Muscle of leg (tissue), 16 donors: ENCODE measurements at places on chromosomes 7 and 10. TPM values are rescaled to one million over a fixed set of nuclear protein-coding genes. Genes with fewer than 3 reads are reported as not detected.

DNA sequence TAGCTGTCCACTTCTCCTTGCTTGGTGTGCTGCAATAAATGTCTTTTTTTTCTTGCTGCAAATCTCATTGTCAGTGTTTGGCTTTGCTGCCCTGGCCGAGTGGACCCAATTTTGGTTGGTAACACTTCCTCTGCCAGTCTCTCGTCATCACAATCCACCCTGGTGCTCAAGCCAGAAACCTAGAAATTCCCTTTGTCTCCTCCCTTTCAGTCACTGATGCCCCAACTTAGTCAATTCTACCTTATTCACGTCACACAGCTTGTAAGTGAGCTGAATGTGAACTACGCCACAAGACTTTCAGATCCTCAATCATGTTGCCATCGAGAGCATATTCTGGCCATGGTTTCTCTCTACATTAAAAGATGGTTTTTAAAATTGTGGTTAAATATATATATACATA is 13.0 kb upstream of the FRA10AC1 start:
- no peak for DNase-seq

DNA sequence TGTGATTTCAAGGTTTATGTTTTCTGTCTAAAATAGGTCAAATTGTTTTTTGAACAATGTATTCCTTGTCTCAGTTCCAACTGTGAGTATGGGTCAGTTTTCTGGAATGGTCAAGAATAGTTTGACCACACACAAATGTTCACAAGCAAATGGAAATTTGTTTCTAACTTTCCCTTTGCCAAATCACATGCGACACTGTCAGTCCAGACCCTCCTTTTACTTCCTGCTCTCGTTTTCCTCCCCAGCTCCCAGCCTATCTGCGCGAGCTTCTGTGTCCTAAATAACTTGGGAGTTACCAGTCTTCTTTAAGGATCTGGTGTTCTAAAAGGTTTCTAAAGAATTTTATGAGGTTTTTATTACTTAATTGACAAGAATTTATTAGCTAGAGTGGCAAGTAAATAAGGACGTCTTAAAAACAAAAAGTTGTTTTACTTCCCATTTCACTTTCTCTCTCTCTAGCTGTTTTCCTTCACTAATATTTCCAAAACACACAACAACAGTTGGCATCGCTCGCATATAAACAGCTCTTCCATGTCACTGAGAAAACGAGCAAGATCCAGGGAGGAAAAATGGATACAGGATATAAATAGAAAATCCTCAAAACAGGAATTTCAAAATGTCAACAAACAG is 266.1 kb upstream of the KLF6 start:
- DNase-seq = peak; percentile 80

GRCh38 chr10:114520453-114520852 is 116.2 kb upstream of the AFAP1L2 start:
- no peak for DNase-seq

- DNase-seq = peak; percentile 68
These were observed 94.5 kb downstream of the KMT2C start for GRCh38 chr7:152341039-152341913.

- DNase-seq = no peak
These were observed 26.9 kb downstream of the ADCY1 start for GRCh38 chr7:45601094-45601493.

- DNase-seq = peak; percentile 17
These were observed 591.1 kb downstream of the PTPRN2 start for GRCh38 chr7:157996359-157997079.

GRCh38 chr7:151875942-151876898 is 695 bp downstream of the PRKAG2 start:
- DNase-seq = peak; percentile 89

- DNase-seq = no peak
These were observed 462.2 kb downstream of the AUTS2 start for GRCh38 chr7:70060298-70061068.

DNA sequence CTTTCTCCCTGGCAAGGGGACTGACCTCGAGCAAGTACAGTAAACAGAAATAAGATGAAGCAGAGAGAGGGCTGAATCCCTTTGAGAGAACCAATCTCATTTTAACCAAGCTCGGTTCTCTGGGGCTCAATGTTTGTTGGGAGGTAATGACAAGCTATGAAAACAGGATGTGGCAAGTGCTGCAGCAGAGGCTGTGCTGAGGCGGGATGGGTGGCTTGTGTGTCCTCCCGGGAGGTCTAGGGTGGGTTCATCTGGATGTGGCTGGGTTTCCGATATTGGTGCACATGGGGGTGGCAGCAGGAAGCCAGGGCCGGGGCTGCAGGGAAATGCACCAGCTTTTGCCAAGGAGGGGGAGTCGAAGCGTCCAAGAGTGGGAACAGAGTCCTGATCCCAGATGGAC is 84.5 kb downstream of the AOAH start:
- DNase-seq = no peak

DNA sequence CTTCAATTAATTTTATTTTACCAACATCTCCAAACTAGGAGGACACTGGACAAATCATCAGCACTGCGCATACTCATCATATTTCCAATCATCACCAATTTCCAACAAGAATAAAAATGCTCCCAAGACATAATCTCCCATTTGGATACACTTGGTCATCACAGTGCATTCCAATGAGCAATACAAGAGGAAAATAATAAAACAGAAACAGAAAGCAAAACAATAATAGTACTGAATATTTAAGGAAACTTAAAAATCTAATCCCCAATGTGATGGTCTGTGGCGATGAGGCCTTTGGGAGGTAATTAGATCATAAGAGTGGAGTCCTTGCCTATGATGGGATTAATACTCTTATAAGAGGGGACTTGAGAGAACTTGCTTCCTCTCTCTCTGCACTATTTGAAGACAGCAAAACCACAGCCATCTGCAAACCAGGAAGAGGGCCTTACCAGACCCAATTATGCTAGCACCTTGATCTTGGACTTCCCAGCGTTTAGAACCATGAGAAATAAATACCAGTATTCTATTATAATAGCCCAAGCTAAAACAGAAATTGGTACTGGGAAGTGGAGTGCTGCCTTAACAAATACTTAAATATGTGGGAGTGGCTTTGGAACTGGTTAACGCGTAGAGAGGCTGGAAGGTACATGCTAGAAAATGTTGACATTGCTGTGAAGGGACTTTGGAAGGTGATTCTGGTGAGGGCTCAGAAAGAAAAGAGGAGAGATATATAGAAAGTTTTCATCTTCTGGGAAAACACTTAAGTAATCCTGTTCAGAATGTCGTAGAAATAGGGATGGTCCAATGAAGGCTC is 91.5 kb downstream of the JAZF1 start:
- no peak for DNase-seq

GRCh38 chr7:149500201-149500600 is 2.6 kb upstream of the ZNF746 start:
- DNase-seq = no peak

- no peak for DNase-seq
These were observed 938.4 kb downstream of the SORCS1 start for GRCh38 chr10:106226142-106226541.

GRCh38 chr10:36381748-36382147 is 739.7 kb upstream of the FZD8 start:
- no peak for DNase-seq

GRCh38 chr10:124372899-124373298 is 45.8 kb downstream of the OAT start:
- no peak for DNase-seq

DNA sequence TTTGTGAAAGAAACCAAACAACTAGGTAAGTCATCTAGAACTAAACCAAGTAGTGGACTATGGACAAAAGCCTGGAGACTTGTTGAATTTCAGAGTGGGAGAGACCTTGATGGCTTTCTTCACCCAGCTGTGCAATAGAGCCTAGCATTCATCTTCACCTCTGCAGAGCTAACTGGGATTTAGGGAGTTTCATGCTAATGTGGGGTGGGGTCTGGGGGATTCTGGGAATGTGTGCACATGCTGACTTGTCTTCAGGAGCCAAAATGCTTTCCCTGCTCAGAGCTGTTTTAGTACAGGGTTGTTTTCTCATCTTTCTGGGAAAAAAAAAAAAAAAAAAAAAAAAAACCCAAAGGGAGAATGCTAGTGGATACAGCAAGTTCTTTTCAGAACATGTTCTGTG is 81.3 kb upstream of the ARHGAP21 start:
- peak; percentile 81 for DNase-seq

DNA sequence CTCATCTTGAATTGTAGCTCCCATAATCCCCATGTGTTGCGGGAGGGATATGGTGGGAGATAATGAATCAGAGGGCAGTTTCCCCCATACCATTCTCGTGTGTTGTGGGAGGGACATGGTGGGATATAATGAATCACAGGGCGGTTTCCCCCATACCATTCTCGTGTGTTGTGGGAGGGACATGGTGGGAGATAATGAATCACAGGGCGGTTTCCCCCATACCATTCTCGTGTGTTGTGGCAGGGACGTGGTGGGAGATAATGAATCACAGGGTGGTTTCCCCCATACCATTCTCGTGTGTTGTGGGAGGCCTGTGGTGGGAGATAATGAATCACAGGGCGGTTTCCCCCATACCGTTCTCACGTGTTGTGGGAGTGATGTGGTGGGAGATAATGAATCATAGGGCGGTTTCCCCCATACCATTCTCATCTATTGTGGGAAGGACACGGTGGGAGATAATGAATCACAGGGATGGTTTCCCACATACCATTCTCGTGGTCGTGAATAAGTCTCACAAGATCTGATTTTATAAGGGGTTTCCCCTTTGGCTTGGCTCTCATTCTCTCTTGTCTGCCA is 271.0 kb downstream of the MAD1L1 start:
- no peak for DNase-seq

GRCh38 chr7:157228864-157229422 is 90.2 kb downstream of the UBE3C start:
- DNase-seq = no peak

GRCh38 chr10:593901-594457 is 95.5 kb downstream of the DIP2C start:
- DNase-seq = no peak

- no peak for DNase-seq
These were observed 211.2 kb downstream of the ARL4A start for GRCh38 chr7:12898620-12899019.

GRCh38 chr10:22369434-22370072 is 24.3 kb downstream of the SPAG6 start:
- peak; percentile 16 for DNase-seq

DNA sequence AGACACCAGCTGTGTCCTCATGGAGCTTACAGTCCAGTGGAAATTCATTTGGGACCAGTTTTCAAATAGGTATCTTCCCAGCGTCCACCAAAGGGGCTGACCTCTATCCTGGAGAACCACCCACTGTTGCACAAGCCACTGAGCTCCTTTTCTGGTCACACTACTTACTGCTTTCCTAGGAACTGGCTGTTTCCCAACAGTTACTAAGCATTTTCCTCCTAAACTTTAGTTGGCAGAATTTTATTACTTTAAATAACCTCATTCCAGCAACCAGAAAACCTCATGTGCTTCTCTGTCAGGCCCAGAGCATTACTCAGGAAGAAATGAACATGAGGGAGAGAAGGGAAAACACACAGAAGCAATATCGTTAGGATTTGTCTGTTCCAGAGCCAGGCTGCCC is 183.1 kb downstream of the GPAM start:
- peak; percentile 62 for DNase-seq

- DNase-seq = no peak
These were observed 24.5 kb downstream of the MMD2 start for GRCh38 chr7:4934419-4935025.

Gene ZRANB1
- 24.7 TPM for total RNA-seq

Gene SEMA3D
- total RNA-seq = 19.8 TPM

Gene ENKUR
- total RNA-seq = 0.04 TPM

Gene METTL27
- total RNA-seq = 1.7 TPM

Gene GIMAP1
- total RNA-seq = 3.1 TPM

Gene ATRNL1
- total RNA-seq = 7.1 TPM

Gene MOGAT3
- total RNA-seq = not detected

Gene AKR1C1
- total RNA-seq = 6.5 TPM

Gene C10orf67
- 0.04 TPM for total RNA-seq

Gene COPG2
- total RNA-seq = 32.7 TPM
